Stimulated activated CD4-positive, alpha-beta T cell treated with anti-CD3 and anti-CD28 coated beads, Interleukin-4, amount 100 ng/mL, for 1 hour (primary cell): ENCODE measurements at places on chromosomes 1 and 21.

GRCh38 chr1:1755426-1755825, 22.8 kb downstream of the NADK start:
- DNase-seq: no peak

- peak; percentile 73 for DNase-seq
Observed at GRCh38 chr1:46616277-46617107, at the start of gene MOB3C. TSS of gene MOB3C (minus strand) at chr1:46616811. CDS start at chr1:46613321, 3,490 bp downstream.

- no peak for DNase-seq
Observed at GRCh38 chr1:235859789-235860188, 6.9 kb downstream of the LYST start.

- DNase-seq: no peak
Observed at GRCh38 chr1:183652107-183652506, 1.0 kb downstream of the APOBEC4 start.

- peak; percentile 64 for DNase-seq
Observed at GRCh38 chr1:17119076-17119772, at the start of gene PADI2. TSS of gene PADI2 (minus strand) at chr1:17119451. CDS start at chr1:17119371, 80 bp downstream.

DNA sequence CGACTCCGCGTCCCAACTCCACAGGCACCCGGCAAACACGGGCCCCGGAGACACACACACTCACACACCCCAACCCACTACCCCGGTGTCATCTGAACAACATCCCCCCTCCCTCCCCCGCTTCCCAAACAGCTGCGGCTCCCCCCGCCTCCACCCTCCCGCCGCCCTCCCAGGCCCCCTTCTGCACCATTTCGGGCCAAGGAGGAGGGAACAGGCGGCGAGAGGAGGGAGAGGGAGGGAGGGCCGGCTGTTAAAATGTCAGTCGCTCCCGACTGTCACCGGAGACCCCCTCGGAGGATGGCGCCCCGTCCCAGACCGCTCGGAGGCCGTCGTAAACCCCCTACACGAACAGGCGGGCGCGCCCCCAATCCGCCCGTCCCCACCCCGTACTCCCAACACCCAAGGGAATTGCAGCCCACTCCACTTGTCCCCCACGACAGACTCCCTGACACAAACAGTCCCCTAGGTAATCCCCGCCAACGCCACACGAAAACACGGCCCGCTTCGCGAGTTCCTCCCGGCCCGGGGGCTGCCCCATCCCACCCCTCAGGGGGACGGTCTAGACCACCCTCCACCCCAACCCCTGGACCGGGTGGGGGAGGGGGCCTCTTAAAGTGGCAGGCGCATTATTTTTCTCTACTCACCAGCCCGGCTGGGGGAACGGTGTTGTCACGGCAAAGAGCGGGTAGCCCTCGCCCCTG, 583 bp downstream of the MEF2D start:
- peak; percentile 55 for DNase-seq

- DNase-seq: no peak
Observed at GRCh38 chr1:157107702-157108101, 8.1 kb upstream of the ETV3L start.

- DNase-seq: no peak
Observed at GRCh38 chr1:50967416-50968157, 2.5 kb upstream of the CDKN2C start.

- DNase-seq: no peak
Observed at GRCh38 chr1:210418863-210419650, 90.4 kb downstream of the HHAT start.

- no peak for DNase-seq
Observed at GRCh38 chr1:33515112-33515511, 42.7 kb downstream of the ZSCAN20 start.

DNA sequence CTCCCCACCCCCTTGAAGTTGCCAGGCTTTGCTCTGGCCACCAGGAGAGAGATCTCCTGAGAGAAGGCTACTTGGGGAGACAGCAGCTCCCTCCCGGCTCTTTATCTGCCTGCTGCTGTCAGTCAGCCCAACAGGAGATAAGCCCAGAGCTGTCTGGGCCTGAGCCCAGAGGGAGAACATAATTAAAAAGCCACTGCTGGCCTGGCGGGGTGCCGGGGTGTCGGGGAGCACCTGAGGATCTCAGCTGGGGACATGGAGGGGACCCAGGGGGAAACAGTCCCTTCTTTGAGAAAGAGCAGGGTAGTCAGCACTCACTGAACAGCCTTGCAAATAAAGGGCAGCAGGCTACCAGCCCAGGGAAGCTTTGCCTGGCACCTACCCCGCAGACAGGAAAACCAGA, 17.9 kb downstream of the VWA5B1 start:
- no peak for DNase-seq

- DNase-seq: no peak
Observed at GRCh38 chr1:155007251-155007828, 4.7 kb downstream of the ZBTB7B start.

- no peak for DNase-seq
Observed at GRCh38 chr1:101221945-101222429, 14.8 kb upstream of the S1PR1 start.

DNA sequence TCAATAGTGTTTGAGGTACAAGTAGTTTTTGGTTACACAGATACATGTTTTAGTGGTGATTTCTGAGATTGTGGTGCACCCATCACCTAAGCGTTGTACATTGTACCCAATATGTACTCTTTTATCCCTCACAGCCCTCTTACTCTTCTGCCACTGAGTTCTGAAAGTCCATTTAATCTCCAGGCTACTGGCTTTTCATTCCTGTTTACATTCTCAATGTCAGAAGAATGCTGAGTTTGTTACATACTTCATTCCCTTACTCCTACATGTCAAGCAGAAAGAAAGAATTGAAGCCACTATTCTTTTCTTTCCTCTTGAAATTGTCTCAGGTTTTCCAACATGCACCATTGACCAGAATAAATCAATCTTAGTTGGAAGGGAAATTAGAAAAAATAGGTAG, 1565.9 kb downstream of the PLA2G4A start:
- no peak for DNase-seq

DNA sequence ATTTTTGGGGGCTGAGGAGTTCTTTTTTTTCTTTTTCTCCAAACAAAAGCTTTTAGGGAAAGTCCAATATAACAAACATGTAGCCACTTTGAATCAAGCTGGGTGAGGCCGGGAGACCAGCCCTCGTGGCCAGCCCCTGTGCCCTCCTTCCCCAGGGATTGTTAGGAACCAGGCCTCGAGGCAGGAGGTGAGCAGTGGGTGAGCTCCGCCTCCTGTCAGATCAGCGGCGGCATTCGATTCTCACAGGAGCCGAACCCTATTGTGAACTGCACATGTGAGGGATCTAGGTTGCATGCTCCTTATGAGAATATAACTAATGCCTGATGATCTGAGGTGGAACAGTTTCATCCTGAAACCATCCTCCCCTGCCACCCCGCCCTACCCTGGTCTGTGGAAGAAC, 41.8 kb upstream of the TTC22 start:
- DNase-seq: no peak

GRCh38 chr1:163897412-163898155, 575.8 kb downstream of the NUF2 start:
- DNase-seq: no peak

- no peak for DNase-seq
Observed at GRCh38 chr1:181104042-181104789, 15.7 kb downstream of the IER5 start.

DNA sequence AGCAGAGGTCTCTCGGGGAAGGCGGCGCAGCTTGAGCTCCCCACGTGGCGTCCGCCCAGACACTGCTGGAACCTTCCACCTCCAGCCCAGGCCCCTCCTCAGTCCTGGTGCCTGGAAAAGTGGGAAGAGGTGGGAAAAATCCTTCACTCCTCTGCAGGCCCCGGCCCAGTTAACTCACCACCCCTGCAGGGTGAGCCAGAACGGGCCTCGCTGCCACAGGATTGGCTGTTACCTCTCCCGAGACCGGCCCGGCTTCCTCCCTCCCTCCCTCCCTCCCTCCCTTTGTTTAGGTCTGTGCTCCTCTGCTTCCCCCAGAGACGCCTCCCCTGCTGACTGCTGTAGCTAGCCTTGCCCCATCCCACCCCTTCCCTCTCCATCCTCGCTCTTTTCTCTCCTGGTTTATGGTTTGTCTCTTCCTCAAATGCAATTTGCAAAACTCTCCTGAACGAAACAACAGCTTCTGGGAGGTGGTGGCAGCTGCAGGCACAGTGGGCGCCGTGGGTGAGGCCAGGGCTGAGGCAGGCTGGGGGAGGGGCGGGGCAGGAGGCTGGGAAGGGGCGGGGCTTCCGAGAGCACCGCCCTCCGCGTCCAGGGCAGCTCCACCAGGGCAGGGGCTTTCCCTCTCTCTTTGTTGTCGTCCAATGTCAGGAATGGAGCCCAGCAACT, 6.5 kb downstream of the CAPN9 start:
- DNase-seq: peak; percentile 23

- no peak for DNase-seq
Observed at GRCh38 chr1:112435448-112435847, 39.4 kb downstream of the CTTNBP2NL start.

DNA sequence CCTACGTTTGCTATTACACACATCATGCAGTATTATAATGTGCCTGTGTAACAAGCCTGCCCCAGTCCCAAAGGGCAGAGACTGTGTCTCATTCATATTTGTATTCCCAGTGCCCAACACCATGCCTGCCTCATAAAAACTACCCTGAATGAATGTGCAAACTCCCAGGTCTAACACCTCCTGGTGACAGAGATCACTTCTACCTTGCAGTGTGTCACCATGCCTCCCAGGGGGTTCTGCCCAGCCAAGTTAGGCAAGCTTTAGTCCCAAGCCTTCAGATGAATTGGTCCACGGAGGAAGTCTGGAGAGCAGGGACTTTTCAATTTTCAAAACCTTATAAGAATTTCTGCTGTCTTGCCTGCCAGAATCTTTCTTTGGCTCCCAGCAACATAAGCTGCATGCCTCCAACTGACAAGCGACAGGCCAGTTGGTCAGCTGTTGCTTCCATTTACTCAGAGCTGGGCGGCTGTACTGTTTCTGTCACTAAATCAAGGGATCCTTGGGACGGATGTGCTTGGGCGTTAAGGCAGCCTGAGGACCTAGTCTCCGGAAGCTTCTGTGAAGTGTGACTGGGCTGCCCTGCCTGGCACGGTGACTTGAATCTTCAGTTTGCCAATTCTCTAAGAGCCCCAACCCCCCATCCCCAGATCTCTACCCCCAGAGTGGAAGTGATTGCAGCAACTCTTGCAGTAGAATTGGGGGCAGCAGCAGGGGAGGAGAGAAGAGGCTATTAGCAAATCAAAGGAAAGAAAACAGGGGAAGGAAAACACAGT, 1.2 kb downstream of the RXRG start:
- no peak for DNase-seq

DNA sequence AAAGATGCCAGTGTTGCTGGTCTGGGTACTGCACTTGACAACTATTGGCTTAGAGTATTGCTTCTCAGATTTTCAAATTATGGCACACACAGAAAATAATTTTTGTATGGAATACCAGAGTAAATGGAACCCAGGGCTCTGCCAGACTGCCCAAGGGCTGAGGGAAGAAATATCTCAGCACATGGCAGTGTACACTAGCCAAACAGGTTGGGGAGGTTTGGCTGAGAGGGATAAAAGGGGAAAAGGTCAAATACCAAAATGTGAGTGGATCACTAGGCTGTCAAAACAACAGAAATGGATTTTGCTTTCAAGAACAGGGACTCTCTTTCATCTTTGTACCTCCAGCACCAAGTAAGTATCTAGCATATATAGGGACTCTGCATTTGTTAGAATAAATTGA, 3.0 kb upstream of the RGS8 start:
- DNase-seq: no peak

DNA sequence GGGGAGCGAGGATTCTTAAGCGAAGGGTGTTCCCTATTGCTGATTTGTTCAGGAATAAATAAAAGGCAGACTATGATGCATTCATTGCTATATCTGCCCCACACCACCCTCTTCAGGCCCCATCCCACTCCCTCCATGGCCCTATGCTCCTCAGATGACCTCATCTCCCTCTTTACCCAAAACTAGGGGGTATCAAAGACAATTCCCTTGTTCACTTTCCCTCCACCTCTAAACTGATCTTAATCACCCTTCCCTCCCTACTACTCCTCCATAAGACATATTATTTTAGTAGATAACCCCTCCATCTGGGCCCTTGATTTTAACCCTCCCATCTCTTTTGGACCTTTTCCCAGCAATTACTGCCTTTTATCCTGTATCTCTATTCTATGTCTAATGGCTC, 434.9 kb upstream of the RUNX1 start:
- no peak for DNase-seq

GRCh38 chr1:22143065-22144033, at the start of gene WNT4:
TSS of gene WNT4 (minus strand) at chr1:22143097. CDS start at chr1:22142922, 175 bp downstream.
- peak; percentile 22 for DNase-seq

GRCh38 chr21:38806153-38806941, 618 bp downstream of the ETS2 start:
- peak; percentile 44 for DNase-seq

DNA sequence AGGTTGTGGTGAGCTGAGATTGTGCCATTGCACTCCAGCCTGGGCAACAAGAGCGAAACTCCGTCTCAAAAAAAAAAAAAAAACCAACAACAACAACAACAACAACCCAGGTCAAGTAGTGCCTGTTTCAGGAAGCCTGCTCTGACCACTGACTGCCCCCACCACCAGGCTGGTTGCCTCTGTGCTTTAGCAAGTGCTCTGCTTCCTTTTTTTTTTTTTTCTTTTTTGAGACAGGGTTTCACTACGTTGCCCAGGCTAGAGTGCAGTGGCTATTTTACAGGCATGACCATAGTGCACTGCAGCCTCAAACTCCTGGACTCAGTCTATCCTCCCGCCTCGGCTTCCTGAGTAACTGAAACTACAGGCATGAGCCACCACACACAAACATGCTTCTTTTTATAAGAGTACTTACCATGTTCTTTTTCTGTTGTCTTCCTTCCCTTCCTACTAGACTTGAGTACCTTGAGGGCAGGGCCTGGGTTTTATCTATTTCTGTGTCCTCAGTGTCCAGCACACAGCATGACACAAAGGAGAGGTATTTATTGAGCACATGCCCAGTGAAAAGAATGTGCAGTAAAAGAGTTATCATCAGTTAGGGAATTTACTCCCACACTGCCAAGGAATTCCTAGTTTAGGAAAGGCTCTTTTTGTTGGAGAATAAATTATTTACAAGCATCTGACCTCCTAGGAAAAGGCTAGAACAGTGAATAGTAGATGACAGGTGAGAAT, 9.9 kb upstream of the COA7 start:
- no peak for DNase-seq

- DNase-seq: no peak
Observed at GRCh38 chr1:54276617-54277450, 76.9 kb downstream of the MRPL37 start.

DNA sequence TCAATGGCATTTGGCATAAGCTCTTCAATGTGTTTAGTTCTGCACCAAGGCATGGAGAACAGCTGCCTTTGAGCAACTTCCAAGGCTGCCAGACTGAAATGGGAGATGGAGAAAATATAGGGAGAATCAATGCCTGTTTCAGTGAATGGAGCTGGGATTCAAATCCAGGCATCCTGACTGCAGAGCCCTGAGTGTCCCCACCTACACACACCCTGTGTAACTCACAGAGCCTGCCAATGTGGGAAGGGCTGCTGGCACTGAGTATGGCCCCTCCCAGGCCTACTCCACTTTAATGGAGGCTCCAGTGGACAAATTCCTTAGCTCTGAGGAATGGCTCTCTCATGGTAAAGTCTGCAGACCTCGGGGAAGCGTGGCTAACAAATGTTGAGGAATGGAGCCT, 145.6 kb upstream of the TNR start:
- no peak for DNase-seq
